ENCODE measurements at places on chromosomes 11 and 22.
A peak's percentile ranks its signal among the peaks of the same experiment; 100 is the strongest.

DNA sequence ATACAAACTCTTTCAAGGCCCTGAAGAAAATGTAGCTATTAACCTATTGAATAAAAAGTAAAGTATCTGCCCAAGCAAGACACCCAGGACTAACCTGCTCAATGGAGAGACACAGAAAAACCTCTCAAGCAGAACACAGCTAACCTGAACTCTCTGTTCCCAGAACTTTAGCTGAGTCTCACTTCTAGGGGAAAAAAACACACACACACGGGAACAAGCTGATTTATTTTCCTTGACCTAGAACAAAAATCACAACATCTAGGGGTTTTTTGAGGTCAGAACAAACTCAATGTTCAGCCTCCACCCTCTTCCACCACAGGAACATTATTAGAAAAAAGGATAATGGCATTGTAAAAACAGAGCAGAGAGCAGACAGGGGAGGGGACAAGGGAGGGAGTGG is 121.6 kb downstream of the BBOX1 start:
- no peak for DNase-seq

DNA sequence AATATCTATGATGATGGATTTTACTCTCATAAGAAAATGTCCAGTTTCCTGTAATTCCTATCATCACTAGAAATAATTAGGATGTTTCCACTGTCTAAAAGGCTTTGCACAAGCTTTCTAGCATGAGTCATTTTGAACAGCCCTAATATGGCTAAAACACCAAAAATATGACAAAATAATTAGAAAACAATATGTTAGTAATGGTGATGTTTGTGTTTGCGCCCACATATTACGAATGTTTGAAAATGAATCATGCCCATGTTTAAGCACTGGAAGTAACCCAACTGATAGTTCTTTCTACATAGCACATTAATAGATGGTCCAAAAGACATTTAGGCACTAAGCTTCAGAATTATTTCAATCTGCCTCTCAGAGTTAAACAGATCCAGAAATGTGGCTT is 96.0 kb downstream of the TRPC6 start:
- peak; percentile 44 for DNase-seq

DNA sequence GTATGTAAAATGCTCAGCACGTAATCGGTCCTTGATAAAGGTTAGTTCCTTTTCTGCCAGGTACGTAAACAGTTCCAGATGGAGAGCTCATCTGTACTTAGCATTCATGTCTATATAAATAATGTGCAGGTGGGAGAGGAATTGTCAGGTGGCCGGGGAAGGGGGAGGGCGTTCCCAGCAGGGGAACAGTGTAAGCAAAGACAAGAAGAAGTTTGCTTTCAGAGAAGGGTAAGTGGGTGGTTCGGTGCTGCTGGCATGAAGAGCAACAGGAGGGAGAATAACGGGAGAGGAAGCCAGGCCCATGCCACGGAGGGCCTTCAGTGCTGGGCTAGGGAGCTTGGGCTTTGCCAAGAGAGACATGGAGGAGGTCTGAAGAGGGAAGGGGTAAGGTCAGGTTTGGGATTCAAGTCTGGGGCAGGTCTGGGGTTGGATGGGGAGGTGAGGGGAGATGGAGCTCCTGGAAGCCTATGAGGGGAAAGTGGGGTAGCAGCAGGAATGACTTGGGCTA is 11.4 kb upstream of the WNT11 start:
- DNase-seq: no peak

DNA sequence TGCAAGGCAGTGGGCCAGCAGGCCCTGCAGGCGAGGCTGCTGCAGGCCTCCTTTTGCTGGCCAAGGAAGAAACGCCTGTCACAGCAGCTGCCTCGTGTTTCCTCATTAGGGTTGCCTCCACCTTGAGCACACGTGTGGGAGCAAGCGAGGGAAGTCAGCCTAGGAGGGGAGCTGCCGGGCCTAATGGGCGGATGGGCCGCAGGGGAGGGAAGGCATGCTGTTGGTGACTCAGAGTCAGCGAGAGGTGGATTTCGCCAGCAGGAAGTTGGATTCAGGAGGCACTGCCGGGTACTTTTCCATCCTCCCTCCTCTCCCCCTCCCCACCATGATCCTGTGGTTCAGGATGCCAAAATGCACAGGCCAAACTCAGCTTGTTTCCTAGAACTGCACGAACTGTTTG is 498.7 kb downstream of the METTL15 start:
- DNase-seq: peak; percentile 4

GRCh38 chr11:18956630-18957029 is 17.4 kb upstream of the MRGPRX1 start:
- DNase-seq: no peak

- DNase-seq: no peak
Measured at GRCh38 chr11:131884461-131885073, 514.2 kb downstream of the NTM start.
